Left lung (tissue), 14 donors: ENCODE measurements at places on chromosomes 7 and 10. TPM values are rescaled to one million over a fixed set of nuclear protein-coding genes. Genes with fewer than 3 reads are reported as not detected.

GRCh38 chr7:19537942-19538401 lies 170.9 kb downstream of the POLR1F start:
- no peak for DNase-seq

DNA sequence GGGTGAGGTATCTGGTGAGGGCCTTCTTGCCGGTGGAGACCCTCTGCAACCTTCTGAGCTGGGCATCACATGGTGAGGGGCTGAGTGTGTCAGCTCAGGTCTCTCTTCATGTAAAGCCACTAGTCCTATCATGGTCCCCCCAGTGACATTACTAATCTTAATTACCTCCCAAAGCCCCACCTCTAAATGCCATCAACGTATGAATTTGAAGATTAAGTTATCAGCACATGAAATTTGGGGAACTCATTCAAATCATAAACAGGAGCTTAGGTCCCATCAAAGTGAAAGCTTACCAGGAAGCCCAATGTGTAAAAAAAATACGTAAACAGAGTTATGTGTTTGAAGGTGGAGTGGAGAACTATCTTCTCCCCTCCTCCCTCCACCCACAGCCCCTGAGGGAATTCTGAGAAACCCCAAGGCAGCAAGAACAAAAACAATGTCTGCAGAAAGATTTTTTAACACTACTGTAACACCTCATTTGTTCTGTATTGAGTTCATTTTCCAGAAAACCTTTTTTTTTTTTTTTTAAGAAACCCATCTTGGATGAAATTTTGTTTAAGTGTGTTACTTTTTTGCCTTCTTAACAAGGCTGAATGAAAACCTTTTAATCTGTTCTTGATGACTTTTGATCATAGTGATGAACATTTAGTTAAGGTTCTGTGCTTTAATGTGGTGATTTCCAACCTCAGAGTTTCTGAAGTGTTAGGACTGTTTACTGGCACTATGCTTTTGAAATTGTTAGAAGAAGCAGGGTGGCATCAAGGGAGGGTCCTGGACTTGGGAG lies 19.1 kb upstream of the PCGF5 start:
- DNase-seq: no peak

Gene AGR2
- polyA plus RNA-seq: 96.3 TPM

DNA sequence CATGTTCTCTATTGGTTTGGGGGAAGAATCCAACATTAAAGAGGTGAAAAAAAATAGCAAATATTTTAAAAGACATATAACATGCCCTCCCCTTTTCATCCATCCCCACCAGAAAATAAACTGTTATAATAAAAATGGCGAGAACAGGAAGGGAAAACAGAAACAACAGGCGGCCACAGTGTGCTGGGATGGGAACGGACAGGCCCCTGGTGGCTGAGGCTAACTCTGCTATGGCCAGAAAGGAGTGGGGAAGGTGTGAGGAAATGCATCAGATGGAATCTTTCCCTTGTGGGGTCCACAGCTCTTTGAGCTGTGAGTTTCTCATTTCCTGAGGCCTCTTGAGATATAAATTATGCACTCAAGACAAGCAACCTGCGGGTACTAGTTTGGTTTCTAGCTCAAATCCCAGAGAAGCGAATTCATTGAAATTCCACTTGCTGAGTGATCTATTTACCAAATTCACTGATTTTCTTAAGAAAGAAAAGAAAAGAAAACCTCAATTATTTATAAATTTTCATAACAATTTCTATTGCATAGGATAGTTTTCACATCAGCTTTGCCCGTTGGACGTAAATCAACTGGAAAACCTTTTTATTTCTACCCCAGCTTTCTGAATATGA lies 139.5 kb downstream of the BMPER start:
- no peak for DNase-seq

Gene GDF2
- 0.22 TPM for polyA plus RNA-seq

DNA sequence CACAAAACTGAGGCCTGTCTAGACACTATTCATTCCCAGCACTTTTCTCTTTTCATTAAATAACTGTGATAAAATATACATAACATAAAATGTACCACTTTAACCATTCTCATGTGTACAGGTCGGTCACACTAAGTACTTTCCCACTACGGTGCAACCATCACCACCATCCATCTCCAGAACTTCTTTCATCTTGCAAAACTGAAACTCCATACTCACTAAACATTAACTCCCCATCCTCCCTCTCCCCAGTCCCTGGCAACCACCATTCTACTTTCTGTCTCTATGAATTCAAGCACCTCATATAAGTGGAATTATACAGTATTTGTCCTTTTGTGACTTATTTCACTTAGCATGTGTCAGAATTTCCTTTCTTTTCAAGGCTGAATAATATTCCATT lies 53.0 kb downstream of the ARHGAP12 start:
- no peak for DNase-seq

Gene PDK4
- 25.7 TPM for polyA plus RNA-seq

DNA sequence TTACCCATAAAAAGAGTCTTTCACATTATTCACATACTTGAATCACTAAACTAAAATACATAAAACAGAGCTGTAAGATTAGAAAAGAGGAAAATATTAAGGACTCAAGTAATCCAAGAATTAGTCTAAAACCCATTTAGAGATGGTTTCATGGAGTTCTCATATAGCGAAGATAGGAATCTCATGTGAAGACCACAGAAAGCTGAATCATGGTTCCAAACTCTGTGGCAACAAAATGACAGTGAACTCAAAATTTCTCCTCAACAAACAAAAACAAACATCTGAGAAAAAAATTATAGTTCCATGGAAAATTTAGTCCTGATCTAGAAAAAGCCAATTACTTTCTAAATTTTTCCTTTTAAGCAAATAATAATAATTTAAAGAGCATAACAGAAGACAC lies 34.6 kb downstream of the BAZ1B start:
- no peak for DNase-seq

DNA sequence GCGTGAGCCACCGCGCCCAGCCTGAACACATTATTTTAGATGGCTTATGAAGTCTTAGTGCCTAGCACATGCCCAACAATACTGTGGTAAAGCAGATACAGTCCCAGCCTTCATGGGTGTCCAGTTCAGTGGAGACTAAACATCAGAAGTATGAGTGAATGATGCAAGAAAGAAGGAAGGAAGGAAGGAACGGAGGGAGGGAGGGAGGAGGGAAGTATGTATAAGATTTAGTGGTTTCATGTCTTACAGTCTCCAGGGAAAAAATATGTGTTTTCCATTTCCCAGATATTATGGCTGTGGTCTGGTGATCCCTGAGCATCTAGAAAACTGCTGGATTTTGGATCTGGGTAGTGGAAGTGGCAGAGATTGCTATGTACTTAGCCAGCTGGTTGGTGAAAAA lies 2.9 kb downstream of the AS3MT start:
- no peak for DNase-seq

Gene PHTF2
- 33.2 TPM for polyA plus RNA-seq

DNA sequence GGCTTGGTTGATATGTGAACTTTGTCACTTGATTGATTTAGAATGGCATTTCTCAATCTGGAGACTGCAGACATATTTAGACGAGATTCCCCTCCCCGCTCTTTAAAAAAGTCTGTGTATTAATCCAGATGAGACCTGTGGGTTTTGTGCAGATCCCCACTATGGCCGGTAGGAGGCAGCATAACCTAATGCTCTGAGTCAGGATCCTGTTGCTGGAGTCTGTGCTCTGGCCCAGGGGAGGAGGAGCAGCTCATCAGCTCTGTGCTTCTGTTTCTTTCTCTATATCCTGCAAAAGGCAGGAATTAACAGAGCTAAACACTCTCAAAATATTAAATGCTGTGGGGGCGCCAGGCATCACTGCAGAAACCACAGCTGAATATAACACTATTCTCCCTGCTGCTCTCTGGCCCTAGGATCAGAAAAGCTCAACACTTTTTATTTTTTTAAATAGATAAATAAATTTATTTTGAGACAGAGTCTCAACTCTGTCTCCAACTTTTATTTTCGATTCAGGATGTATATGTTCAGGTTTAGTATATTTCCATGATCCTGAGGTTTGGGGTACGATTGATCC lies 23.9 kb upstream of the SEPHS1 start:
- DNase-seq: peak; percentile 64

- DNase-seq: no peak
Measured at GRCh38 chr7:158228131-158228530, 359.5 kb downstream of the PTPRN2 start.

Gene DNAJC12
- polyA plus RNA-seq: 8.2 TPM

- no peak for DNase-seq
Measured at GRCh38 chr7:119842786-119843185, 430.2 kb upstream of the KCND2 start.

Gene ASIC3
- 3.5 TPM for polyA plus RNA-seq

GRCh38 chr7:51113560-51113959 lies 203.0 kb downstream of the COBL start:
- DNase-seq: no peak

DNA sequence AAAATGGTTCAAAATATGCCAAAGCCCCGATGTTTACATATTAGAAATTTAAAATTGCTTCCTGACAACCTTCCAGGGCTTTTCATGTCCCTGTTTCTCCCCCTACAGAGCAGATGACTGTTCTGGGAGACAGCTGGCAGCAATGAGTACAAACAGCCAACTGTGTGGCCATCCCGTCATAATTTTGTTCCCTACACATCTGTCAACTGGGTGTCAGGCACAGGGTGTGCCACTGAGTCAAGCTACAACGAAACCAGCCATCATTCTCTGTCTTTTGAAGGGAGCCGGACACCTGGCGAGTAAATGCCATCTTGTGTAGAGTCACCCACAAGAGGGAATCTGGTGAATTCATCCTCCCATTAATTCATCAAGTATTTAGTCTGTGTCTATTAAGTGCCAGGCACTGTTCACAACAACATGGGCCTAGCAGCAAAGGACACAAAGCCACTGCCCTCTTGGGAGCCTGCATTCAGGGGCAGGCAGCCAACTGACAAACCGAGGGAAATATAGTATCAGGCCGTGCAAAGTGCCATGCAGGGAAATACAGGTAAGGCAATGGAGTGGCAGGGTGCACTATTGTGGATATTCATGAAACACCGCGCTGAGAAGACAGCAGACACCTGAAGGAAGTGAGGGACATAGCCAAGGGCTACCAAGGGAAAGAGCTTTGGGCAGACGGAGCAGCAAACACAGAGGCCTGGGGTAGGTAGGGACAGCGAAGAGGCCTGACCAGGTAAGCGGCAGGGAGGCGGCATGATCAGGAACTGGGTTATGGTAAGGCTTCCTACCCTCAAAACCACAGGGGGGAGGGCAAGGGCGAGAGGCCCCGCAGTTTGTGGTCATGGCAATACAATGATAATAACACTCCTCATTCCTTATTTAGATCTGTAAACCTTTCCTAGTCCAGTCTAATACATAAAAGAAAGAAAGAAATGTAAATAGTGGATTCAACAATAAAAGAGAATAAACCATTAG lies 213.6 kb downstream of the FAM107B start:
- no peak for DNase-seq

Gene ADCYAP1R1
- 2.2 TPM for polyA plus RNA-seq

Gene ZNF117
- polyA plus RNA-seq: 64.8 TPM

DNA sequence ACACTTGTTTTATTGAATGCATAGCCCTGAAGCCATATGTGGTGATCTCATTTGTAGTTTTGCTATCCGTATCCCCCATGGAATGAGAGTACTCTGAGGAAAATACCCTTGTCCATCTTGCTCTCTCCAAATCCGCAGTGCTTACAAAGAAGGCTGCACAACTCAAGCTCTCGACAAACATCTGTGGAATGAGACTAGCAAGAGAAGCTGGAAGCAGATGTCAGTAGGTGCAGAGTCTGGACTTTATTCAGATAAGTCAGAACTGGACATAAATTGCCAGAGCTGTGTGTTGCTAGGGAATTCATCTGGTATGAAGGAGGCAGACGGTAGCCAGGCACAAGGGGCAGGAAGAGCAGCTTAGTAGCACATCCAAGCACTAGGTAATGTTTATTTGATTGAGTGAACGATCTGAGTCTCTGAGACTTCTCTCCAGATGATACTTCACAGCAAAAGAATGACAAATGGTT lies 1046.2 kb downstream of the XPNPEP1 start:
- no peak for DNase-seq

DNA sequence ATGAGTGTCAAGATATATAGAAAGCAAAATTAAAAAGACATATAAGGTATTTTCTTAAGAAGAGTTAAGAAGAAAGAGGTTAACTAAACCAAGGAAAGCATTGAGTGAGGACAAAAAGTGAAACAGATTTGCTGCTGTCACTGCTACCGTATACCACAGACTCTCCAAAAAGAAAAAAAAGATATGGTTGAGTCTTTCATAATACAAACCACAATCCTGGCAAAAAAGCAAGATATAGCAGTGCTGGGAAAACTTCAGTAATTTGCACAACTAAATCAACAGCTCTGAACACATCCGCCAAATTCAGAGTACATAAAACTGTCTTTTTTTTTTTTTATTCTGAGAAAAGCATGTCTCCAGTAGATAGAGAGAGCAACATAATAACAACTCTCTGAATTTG lies 114.7 kb downstream of the ETV1 start:
- peak; percentile 29 for DNase-seq

DNA sequence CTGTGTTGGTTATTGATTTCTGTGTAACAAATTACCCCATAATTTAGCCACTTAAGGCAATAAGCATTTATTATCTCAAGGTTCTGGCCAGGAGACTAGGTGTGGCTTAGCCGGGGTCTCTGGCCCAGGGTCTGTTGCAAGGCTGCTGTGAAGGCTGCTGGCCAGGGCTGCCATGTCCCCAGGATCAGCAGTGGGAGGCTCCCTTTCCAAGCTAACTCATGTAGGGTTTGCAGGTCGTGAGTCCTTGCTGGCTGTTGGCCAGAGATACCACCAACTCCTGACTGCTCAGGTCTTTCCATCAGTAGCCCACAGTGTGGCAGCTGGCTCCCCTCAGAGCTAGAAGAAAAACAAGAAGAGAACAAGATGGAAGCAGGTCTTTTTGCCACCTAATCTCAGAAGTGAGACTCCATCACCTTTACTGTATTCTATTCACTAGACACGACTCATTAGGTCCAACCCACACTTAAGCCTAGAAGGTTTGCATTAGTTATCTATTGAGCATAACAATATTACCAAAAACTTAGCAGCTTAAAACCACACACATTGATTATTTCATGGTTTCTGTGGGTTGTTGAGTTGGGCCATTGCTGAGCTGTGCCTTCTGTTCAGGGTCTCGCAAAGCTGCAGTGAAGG lies 185.6 kb downstream of the PFKFB3 start:
- no peak for DNase-seq

Gene NPTX2
- polyA plus RNA-seq: 0.18 TPM

Gene ACSM6
- 0.42 TPM for polyA plus RNA-seq

DNA sequence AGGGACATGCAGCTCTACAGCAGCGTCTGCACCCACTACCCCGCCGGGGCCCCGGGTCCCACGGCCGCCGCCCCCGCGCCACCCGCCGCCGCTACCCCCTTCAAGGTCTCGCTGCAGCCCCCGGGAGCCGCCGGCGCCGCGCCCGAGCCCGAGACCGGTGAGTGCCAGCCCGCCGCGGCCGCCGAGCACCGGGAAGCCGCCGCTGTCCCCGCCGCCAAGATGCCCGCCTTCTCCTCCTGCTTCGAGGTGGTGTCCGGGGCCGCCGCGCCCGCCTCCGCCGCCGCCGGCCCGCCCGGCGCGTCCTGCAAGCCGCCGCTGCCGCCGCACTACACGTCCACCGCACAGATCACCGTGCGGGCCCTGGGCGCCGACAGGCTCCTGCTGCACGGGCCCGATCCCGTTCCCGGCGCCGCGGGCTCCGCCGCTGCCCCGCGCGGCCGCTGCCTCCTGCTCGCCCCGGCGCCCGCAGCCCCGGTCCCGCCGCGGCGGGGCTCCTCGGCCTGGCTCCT lies 631 bp downstream of the OTUD1 start:
- no peak for DNase-seq

Gene GPR15LG
- not detected for polyA plus RNA-seq

- no peak for DNase-seq
Measured at GRCh38 chr7:144378651-144379050, 23.4 kb downstream of the ARHGEF5 start.
